ENCODE measurements at places on chromosomes 3 and 15.

DNA sequence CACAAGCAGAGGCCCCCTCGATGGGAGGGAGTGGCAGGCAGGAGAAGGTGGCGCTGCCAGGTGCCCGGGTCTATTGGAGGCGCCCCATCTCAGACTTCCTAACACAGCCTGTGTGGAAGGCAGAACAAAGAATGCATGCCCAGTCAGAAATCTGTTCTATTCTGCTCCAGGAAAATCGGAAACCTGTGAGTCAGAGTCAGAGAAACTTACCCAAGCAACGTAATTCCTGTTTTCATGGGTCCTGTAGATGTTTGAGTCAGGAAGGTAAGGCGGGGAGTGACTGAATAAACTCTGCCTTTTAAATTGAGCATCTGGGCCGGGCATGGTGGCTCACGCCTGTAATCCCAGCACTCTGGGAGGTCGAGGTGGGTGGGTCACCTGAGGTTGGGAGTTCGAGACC, 13.7 kb downstream of the MAP6D1 start:
- DNase-seq, result no peak

DNA sequence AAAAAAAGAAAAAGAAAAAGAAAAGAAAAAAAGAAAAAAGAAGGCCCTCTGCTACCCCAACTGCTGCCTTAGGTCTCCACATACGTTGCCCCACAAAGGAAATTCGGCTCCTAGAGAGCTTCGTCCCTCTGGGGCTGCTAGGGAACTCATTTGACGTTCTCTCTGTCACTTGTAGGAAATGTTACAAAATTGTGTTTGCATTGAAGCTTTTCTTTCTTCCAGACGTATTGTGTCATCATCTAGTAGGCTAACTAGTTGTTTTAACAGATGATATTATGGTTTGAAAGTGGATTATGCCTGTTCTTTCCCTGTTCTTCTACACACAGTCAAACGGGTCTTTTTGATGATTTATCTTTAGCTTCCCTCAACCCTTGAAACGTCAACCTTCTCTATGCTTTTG, 125.3 kb downstream of the BDH1 start:
- DNase-seq, result no peak

DNA sequence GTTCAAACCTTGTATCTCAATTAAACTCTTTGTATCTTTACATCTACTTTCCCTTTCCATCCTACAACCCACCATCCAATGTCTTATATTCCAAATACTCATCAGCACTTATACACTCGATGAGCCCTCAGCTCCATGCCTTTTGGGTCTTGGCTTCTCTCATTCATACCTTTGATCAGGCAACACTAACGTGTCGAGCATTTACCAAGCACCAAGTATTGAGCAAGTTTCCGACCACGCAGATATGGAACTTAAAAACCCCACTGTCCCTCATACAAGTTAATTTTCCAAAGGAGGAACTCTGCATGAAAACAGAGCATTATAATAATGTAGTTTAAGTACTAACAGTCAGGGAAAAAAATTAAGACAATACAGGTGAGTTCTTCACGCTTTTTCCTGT, 102.8 kb downstream of the IL1RAP start:
- no peak for DNase-seq

DNA sequence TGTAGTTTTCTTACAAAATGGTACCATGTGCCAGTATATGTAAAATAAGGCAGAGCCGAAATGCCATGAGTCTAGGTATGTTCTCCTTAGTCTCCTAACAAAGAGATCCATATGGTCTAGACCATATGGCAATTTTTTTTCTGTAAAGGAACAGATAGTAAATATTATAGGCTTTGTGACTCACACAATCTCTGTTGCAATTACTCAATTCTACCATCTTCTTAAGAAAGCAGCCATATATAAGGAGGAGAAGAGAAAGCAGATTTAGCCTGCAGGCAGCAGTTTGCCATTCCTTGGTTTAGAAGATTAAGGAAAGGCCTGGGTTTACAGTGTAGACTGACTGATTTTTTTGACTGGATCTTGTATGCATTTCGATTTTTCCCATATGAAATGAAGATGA, 16.3 kb upstream of the BBX start:
- DNase-seq, result no peak

GRCh38 chr15:97892167-97892938, 68.2 kb upstream of the ARRDC4 start:
- no peak for DNase-seq

GRCh38 chr15:50353251-50353974, 1.6 kb downstream of the GABPB1 start:
- DNase-seq, result no peak

GRCh38 chr3:149626671-149627070, 31.2 kb downstream of the WWTR1 start:
- DNase-seq, result no peak

All from activated naive CD4-positive, alpha-beta T cell treated with anti-CD3 and anti-CD28 coated beads, Interleukin-2, amount 50 U/mL, for 16 hours (primary cell).